ENCODE measurements at places on chromosomes 1 and 21.

GRCh38 chr1:53359225-53359933 is 31.5 kb upstream of the LRP8 start:
- DNase-seq, result no peak

DNA sequence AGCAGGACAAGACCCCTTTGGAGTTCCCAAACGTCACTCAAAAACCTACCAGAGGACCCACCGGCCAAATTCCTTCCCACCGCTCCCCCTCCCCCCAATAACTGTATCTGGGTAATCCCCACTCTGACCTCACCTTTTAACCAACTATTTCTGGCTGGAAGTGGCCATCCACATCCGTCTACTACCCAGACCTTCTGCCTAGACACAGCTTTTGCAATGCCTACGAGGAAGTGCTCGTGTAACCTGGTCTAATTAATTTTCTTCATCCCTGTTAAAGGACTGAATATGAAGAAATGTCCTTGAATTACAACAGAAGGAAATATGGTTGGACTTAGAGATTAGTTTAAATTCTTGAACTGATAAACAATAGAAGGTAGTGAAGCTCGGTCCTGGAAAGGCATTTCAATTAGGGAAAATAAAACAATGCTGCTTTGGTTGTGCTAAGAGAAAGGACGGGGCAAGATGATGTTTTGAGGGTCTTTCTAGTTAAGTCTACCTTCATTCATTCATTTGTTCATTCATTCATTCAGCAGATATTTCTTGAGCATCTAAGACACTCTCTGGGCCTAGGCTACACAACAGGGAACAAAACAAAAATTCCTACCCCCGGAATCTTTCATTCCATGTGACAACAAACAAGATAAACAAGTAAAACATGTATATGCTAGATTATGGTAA is 18.8 kb downstream of the AVPR1B start:
- no peak for DNase-seq

GRCh38 chr1:183206538-183207122 is 20.6 kb downstream of the LAMC2 start:
- no peak for DNase-seq

DNA sequence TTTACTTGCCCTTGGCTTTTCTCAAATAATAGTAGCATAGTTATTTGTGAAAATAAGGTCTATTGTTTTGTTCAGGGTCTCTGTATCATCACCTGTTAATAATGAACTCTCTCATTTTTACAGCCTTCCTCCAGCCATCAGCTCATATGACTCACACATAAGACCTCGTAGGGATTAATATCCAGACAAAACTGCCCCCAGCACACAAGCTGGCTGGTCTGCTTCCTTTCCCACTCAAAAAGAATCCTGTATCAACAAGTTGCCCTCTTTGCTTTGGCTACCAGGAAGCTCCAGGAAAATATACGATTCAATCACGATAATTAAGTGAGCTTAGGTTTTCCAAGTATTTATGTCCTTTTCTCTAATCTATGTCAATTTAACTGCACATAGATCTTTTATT is 119.2 kb downstream of the DMRTB1 start:
- no peak for DNase-seq

GRCh38 chr1:10122926-10123325 is 87.4 kb upstream of the KIF1B start:
- no peak for DNase-seq

- DNase-seq, result no peak
Measured at GRCh38 chr1:99365141-99365540, 100.8 kb downstream of the PLPPR4 start.

All from nephron progenitor cell (in vitro differentiated cells).